ENCODE measurements at places on chromosomes 6 and 20.

DNA sequence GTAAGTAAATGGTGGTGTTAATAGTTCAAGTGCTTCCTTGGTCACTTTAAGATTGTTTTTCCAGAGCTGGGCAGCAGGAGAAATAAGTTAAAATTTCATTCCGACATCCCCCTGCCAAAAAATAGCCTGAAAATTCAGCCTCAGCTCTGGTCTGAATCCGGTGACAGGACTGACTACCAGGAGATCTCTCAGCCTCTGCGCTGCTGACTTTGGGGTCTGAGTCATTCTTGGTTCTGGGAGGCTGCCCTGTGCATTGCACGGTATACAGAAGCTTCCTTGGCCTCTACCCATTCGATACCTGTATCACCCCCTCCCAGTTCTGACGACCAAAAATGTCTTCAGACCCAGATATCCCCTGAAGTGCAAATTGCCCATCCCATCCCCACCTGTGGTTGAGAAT, 36.3 kb upstream of the TFAP2C start:
- DNase-seq, result no peak

DNA sequence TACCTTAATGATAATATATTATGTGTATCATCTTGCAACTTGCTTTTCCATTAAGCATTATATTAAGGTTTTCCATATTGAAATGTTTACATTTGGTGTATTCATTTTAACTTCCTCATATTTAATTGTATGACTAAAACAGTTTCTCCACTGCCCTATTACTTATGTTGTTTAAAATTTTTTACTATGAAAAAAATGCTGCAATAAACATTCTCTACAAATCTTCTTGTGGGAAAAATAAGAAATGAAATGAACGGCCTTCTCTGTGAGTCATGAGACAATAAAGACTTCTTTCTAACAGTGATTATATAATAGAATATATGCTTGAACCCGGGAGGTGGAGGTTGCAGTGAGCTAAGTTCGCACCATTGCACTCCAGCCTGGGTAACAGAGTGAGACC, 25.5 kb downstream of the FASTKD5 start:
- DNase-seq, result no peak

DNA sequence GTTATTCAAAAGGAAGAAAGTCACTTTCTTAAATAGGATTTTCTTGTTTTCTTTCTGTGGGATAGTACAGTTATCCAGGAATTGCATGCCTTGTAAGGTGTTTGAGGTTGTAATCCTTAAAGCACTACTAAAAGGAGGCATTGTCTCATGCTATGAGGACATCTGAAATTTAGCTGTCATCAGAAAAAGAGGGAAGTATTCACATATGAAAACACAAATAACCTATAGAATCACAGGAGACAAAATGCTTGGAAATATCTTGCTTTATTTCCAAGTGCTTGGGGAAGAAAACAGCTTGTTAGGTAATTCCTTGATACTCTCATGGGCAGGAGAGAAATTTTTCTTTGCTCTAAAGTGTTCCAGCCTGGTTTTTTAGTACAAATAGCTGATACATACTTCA, 40.1 kb downstream of the HECA start:
- no peak for DNase-seq

- DNase-seq, result no peak
These were observed 47.2 kb upstream of the MICB start for GRCh38 chr6:31450751-31451150.

GRCh38 chr6:15452182-15452941, 206.5 kb downstream of the JARID2 start:
- no peak for DNase-seq

DNA sequence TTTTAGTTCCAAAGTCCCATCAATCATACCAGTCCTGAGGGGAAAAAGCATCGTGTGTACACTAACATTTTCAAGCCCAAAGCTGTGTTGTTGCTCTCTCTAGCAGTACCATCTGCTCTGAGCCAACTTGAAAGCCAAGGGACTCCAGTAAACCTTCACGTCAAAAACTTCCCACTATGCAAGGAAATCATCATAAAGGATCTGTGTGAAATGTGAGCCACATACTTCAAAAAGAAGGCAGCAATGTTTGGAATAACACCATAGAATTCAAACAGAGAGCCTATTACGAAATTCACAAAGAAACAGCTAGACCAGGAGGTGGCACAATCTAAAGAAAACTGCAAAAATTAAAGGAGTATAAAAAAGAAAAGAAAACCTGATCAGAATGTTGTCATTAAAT, 399.8 kb upstream of the EPHA7 start:
- DNase-seq, result no peak

- DNase-seq, result no peak
These were observed 353.5 kb upstream of the IRAK1BP1 start for GRCh38 chr6:78513856-78514255.
